ENCODE measurements at places on chromosomes 11 and 22. TPM values are rescaled to one million over a fixed set of nuclear protein-coding genes. Genes with fewer than 3 reads are reported as not detected.

Gene YPEL1
- total RNA-seq: 10.6 TPM

Gene PKNOX2
- total RNA-seq: 40.2 TPM

Gene IGSF9B
- total RNA-seq: 0.48 TPM

Gene CSF2RB
- total RNA-seq: 0.72 TPM

Gene RCOR2
- total RNA-seq: 7.9 TPM

Gene SLC22A6
- not detected for total RNA-seq

Gene MMP7
- 4.5 TPM for total RNA-seq

Gene MMP10
- total RNA-seq: not detected

Gene LRRC74B
- total RNA-seq: not detected

Gene EHF
- total RNA-seq: 8.0 TPM

Gene MYRF
- 109 TPM for total RNA-seq

Gene ACTN3
- 0.11 TPM for total RNA-seq

Gene OR52I2
- total RNA-seq: not detected

Gene OR51B2
- total RNA-seq: not detected

Gene CSNK2A3
- total RNA-seq: 0.23 TPM

GRCh38 chr22:30217698-30218560 lies 28.6 kb downstream of the LIF start:
- H3K27ac ChIP-seq: no peak overlapping the region
- no peak for DNase-seq
- no peaks in the 10 kb centered on the region for H3K27me3 ChIP-seq
- H3K36me3 ChIP-seq: no peaks in the 10 kb centered on the region

GRCh38 chr22:21569459-21570170 lies 2.1 kb downstream of the UBE2L3 start:
- no peak overlapping the region for H3K4me3 ChIP-seq
- H3K4me1 ChIP-seq: peaks cover 22% of the 10 kb centered on the region
- H3K36me3 ChIP-seq: no peaks in the 10 kb centered on the region
- no peak overlapping the region for H3K27ac ChIP-seq

DNA sequence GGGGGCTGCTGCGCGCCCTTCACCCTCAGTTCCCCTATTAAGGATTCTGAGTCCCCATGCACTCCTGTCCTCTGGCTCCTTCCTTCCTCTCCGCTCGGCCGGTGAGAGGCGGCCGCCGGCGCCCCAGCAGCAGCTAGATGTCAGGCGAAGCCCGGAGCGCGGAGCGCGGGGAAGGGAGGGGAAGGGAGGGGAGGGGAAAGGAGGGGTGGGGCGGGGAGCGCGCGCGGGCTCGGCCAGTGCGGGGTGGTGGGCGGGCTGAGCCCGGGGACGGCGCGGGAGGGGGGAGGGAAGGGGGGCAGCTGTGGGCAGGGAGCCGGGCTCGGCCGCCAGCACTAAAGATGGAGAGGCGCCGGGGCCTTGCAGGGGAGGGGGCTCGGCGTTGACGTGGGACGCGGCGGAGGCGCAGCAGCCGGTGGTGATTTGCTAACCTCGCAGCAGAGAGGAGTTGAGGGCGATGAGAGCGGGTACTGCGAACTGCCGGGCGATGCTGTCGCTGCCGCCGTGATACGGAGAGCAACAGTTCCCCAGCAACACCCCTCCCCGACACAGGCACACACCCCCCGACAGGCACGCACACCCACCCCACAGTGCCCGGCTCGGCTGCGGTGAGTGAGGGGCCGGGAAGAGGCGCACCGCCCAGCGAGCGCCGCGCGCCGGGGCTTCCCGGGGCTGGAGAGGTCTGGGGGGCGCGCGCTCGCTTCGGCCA lies at the start of gene ZBTB16:
Gene ZBTB16 (plus strand): TSS at position 434 of the 706 bp plus-strand sequence. CDS start 3,590 bp downstream, outside the sequence.
- H3K4me1 ChIP-seq: peaks cover 15% of the 10 kb centered on the region
- peak within 1 kb of the TSS; percentile 99 for H3K4me3 ChIP-seq
- peak; percentile 91 for DNase-seq
- peak within 1 kb of the TSS; percentile 100 for H3K27ac ChIP-seq

DNA sequence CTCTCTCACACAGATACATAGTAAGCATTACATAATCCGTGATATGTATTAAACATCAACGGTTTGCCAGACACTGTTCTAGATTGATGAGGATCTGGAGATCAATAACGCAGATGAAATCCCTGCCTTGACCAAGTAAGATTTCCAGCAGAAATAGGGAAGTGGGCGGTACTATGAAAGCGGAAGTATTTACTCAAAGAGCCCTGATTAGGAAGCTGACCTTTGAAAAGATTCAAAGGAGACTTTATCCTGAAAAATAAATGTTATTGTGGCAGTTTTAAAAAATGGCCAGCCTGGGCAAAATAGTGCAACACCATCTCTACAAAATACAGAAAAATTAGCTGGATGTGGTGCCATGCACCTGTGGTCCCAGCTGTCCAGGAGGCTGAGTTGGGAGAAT lies 26.8 kb downstream of the GAB2 start:
- no peak overlapping the region for H3K4me3 ChIP-seq
- no peak overlapping the region for H3K27ac ChIP-seq
- no peaks in the 10 kb centered on the region for H3K36me3 ChIP-seq
- H3K27me3 ChIP-seq: no peaks in the 10 kb centered on the region
- peaks cover 23% of the 10 kb centered on the region for H3K4me1 ChIP-seq
- no peak for DNase-seq

DNA sequence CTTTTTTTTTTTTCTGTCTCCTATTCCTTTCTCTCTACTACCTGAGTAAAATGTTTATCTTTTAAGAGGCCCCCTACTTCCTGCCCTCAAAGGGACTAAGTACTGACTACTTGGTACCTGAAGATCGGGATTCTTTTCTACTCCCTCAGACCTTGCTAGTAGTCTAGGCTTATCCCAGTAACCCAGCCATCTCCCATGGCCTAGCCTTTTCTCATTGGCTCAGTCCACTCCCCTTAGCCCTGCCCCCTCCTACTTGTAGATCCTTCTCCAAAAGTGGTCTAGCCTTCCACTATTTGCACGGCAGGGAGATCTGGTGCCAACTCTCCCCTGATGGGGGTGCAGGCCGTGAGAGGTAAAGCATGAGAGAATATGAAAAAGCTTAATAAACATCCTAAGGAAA lies 133.7 kb downstream of the RCN1 start:
- no peaks in the 10 kb centered on the region for H3K27me3 ChIP-seq
- H3K36me3 ChIP-seq: no peaks in the 10 kb centered on the region
- H3K27ac ChIP-seq: no peak overlapping the region
- no peak overlapping the region for H3K4me3 ChIP-seq

- H3K36me3 ChIP-seq: no peaks in the 10 kb centered on the region
- no peaks in the 10 kb centered on the region for H3K27me3 ChIP-seq
- H3K4me3 ChIP-seq: no peak within 1 kb of the TSS
- H3K27ac ChIP-seq: no peak within 1 kb of the TSS
- no peaks in the 10 kb centered on the region for H3K4me1 ChIP-seq
These were observed at the start of gene GPR152 for GRCh38 chr11:67452141-67452952. Gene GPR152, minus strand, starts transcription at chr11:67452729. Its CDS starts 5 bp downstream, at chr11:67452724.

DNA sequence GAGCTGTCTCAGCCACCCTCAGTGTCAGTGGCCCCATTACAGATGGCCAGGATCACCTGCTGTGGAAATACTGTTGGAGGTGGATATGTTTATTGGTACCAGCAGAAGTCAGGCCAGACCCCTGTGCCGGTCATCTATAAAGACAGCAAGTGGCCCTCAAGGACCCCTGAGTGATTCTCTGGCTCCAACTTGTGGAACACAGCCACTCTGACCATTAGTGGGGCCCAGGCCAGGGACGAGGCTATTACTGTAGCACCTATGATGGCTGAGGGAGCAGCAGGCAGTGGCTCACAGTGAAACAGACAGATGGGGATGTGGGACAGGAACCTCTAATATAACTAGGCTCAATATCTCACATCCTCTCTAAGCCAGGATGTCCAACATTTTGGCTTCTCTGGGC lies 25.5 kb upstream of the GGTLC2 start:
- no peak for DNase-seq
- no peak overlapping the region for H3K4me3 ChIP-seq
- no peaks in the 10 kb centered on the region for H3K27me3 ChIP-seq
- H3K27ac ChIP-seq: no peak overlapping the region
- H3K36me3 ChIP-seq: no peaks in the 10 kb centered on the region

GRCh38 chr11:58926251-58926650 lies 13.0 kb upstream of the GLYATL1 start:
- no peaks in the 10 kb centered on the region for H3K36me3 ChIP-seq
- H3K27ac ChIP-seq: no peak overlapping the region
- H3K4me1 ChIP-seq: peaks cover 2% of the 10 kb centered on the region
- DNase-seq: no peak

GRCh38 chr11:70487160-70487559 lies 88.8 kb downstream of the CTTN start:
- H3K36me3 ChIP-seq: no peaks in the 10 kb centered on the region
- no peaks in the 10 kb centered on the region for H3K27me3 ChIP-seq
- H3K4me1 ChIP-seq: peaks cover 1% of the 10 kb centered on the region
- no peak overlapping the region for H3K27ac ChIP-seq
- no peak overlapping the region for H3K4me3 ChIP-seq

DNA sequence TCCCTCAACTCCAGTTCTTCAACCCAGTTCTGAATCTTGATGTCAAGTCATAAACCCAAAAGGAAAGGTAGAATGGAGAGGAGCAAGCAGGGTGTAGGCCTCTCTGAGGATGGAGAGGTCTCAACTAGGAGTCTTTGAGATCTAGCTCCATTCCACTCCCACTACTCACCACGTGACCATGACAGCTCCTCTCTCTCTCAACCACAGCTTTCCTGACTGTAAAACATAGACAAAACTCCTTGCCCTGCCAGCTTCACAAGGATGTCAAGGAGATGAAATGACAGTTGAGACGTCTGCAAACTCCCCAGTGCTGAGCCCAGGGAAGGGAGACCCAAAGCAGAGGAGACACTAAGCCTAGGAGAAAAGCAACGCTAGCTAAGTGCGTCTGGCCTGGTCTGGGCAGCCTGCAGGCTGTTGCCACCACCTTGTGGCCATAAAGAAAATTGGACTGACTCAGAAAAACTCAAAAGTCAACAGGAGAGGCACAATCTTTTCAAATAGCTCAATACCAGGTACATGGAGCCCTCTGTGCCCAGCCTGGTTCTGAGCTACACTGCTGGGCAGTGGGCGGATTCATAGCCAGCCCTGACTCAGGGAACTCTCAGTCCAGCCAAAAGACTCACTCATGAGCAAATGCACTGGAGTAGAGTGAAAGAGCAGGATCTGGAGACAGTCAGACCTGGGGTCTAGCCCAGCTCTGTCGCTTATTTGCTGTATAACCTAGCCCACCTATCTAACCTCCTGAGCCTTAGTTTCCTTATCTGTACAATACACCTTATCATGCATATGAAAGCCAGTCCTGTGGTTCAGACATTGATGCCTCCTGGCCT lies 3.4 kb downstream of the CLPB start:
- H3K27ac ChIP-seq: no peak overlapping the region
- H3K4me3 ChIP-seq: no peak overlapping the region
- peak; percentile 44 for DNase-seq
- H3K27me3 ChIP-seq: no peaks in the 10 kb centered on the region
- peaks cover 2% of the 10 kb centered on the region for H3K4me1 ChIP-seq
- H3K36me3 ChIP-seq: no peaks in the 10 kb centered on the region

DNA sequence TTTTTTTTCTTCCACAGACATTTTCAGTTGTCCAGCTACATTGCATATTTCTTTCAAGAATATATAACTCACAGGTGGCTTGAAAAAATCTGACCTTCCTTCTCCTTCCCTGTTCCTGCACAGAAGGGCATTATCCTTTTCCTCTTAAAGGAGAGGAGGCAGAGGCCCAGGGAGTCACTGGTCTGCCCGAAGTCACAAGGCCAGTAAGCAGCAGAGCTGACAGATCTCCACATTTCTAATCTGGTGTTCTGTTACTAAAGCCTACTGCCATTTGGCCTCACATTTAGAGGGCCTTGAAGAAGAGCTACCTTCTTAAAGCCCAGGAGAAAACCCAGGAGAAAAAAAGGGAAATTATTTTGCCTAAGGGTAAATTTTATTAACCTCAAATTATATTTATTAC lies 12.3 kb downstream of the ENDOD1 start:
- H3K4me1 ChIP-seq: peaks cover 3% of the 10 kb centered on the region
- H3K36me3 ChIP-seq: no peaks in the 10 kb centered on the region
- H3K27me3 ChIP-seq: no peaks in the 10 kb centered on the region

GRCh38 chr22:38938925-38939324 lies 18.5 kb upstream of the APOBEC3A start:
- H3K4me3 ChIP-seq: no peak overlapping the region
- no peaks in the 10 kb centered on the region for H3K4me1 ChIP-seq
- no peak overlapping the region for H3K27ac ChIP-seq
- no peaks in the 10 kb centered on the region for H3K27me3 ChIP-seq
- no peak for DNase-seq

DNA sequence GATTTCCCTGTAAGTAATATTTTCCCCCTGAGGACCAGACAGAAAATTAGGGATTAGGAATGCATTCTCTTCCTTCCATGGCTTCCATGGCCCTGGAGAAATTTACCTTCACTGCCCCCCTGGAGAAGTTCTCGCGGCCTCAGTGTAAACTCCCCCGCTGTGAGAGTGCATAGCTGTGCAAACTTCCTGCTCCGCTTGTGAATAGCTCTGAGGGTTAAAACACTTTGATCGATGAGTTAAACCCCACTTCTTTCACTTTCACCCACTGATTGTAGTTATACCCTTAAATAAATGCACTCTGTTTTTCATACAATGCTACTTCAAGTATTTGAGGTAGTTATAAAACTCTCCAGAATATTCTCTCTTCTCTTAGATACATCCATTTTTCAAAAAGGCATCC lies 190.8 kb downstream of the DSCAML1 start:
- no peaks in the 10 kb centered on the region for H3K36me3 ChIP-seq
- no peaks in the 10 kb centered on the region for H3K27me3 ChIP-seq
- H3K27ac ChIP-seq: no peak overlapping the region
- no peak overlapping the region for H3K4me3 ChIP-seq
- DNase-seq: no peak

- no peaks in the 10 kb centered on the region for H3K4me1 ChIP-seq
- no peak overlapping the region for H3K27ac ChIP-seq
- H3K36me3 ChIP-seq: no peaks in the 10 kb centered on the region
- DNase-seq: no peak
These were observed 29.9 kb upstream of the COMT start for GRCh38 chr22:19911540-19912270.

- H3K4me3 ChIP-seq: no peak overlapping the region
- no peaks in the 10 kb centered on the region for H3K27me3 ChIP-seq
- DNase-seq: no peak
- no peak overlapping the region for H3K27ac ChIP-seq
- no peaks in the 10 kb centered on the region for H3K36me3 ChIP-seq
These were observed 104.4 kb downstream of the FANCF start for GRCh38 chr11:22521226-22521625.

DNA sequence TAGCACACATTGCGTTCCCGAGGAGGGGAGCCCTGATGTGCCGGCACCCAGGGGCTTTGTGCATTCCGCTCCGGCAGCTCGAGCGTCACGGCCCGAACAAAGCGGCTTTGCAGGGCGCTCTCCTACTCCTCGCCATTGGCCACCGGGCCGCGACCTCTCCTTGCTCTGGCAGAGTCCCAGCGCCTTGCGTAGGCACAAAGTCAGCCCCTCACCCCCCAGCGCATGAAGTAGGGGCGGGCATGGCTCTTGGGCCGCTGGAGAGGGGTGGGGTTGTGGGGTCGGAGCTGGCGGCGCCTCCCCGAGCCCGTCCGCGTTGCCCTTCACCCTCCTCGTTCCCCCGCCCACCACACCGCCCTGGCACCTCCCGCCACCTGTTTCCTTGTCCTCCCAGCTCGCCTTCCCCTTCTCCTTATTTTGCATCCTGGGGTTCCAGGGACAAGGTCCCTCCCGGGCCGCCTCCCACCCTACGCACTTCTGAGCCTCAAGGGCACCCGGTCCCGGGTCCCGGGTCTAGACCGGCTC lies 753 bp upstream of the PPARA start:
- no peaks in the 10 kb centered on the region for H3K36me3 ChIP-seq
- no peaks in the 10 kb centered on the region for H3K27me3 ChIP-seq
- peak overlapping the region; percentile 83 for H3K4me3 ChIP-seq
- H3K4me1 ChIP-seq: peaks cover 20% of the 10 kb centered on the region
- DNase-seq: peak; percentile 82

GRCh38 chr22:39658367-39658766 lies 87.8 kb downstream of the CACNA1I start:
- no peaks in the 10 kb centered on the region for H3K36me3 ChIP-seq
- H3K27ac ChIP-seq: no peak overlapping the region
- no peaks in the 10 kb centered on the region for H3K4me1 ChIP-seq
- H3K4me3 ChIP-seq: no peak overlapping the region
- DNase-seq: no peak
